ENCODE measurements at places on chromosomes 3 and 15.

GRCh38 chr3:146065573-146066006, 95.4 kb downstream of the PLOD2 start:
- DNase-seq, result no peak

GRCh38 chr3:71047616-71048531, 535.7 kb downstream of the FOXP1 start:
- no peak for DNase-seq

- no peak for DNase-seq
Observed at GRCh38 chr3:37992271-37993066, 1.9 kb downstream of the VILL start.

DNA sequence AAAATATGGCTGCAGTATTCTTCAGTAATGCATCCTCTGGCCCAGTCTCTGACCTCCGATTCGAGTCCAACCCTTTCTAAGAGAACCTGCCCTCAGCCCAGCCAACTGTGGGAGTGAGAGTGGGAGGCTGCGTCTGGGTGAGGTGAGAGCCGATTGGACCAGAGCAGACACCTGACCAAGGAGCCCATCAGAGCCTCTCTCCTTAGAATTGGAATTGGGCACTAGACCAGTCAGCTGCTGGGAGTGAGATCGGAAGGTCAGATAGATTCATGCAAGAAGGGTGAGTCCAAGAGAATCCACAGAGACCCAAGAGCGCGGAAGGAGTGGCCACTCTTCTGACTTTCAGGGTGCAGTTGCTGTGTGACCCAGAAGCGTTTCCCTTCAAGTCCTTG, 10.2 kb downstream of the RASL12 start:
- DNase-seq, result no peak

GRCh38 chr3:138441742-138442141, 7.3 kb downstream of the ESYT3 start:
- DNase-seq, result no peak

DNA sequence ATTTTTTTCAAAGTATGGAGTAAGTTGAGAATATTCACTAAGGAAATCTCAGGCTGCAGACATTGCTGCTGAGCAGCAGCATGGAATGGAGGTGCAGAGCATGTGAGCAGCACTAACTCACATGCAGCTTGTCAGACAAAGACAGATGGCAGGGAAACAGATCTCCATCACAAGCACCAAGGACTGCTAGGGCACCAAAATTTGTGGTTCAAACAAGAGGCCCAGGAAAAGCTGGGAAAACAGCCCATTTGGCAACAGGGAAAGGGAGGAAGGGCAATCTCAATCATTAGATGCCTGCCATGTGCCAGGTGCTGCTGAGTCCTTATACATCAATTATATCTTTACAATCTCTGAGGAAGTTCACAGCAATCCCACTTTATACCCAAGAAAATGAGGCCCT, 47.2 kb upstream of the EIF1B start:
- no peak for DNase-seq

GRCh38 chr15:80317389-80318182, 65.6 kb upstream of the CTXND1 start:
- no peak for DNase-seq

- DNase-seq, result no peak
Observed at GRCh38 chr3:188539631-188540194, 385.8 kb downstream of the LPP start.

DNA sequence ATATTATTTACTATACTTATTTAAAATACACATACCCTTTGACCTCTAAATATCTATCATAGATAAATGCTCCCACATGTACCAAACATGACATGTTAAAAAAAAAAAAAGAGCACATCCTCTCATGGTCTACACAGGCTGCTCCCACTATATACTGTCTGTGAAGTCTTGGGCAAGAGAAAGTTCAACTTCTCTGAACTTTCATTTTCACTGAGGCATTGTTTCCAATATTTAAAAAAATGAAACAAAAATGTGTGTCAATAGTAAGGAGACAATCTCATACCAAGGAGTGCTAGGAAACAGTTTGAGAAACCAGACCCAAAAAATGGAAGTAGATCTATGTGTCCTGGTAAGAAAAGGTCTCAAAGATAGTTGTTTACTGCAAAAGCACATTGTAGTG, 29.3 kb downstream of the SLC4A7 start:
- DNase-seq, result no peak

- no peak for DNase-seq
Observed at GRCh38 chr3:184372296-184372821, 5.6 kb downstream of the THPO start.

DNA sequence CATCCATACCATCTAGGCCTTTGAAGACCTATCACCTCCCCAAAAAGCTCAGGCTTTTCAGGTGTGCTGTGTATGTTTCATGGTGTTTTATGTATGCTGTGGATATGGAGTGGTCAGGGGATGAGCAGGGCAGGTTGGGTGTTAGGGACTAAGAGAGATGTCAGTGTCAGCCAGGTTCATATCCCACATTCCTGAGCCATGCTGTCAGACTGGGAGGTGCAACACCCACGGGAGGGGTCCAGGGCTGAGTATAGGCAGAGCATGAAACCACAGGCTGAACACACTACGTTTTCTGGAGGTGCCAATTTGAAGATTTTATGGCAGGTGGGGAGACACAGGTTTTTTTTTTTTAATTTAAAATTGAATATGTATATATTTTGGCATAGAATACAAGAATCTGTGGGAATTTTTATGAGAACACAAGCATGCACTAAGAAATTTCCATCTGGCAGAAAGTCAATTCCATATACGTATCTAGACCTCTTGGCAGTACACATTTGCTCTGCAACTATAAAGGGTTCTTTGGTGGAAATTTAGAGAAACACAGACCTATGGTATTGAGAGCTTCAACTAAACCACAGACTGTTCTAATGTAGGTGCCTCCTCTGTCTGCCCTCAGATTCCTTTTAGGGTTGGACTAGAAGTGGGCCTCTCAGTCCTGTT, 101.9 kb upstream of the RNU6-1 start:
- no peak for DNase-seq

- DNase-seq, result no peak
Observed at GRCh38 chr3:64327100-64327804, 102.0 kb upstream of the PRICKLE2 start.

DNA sequence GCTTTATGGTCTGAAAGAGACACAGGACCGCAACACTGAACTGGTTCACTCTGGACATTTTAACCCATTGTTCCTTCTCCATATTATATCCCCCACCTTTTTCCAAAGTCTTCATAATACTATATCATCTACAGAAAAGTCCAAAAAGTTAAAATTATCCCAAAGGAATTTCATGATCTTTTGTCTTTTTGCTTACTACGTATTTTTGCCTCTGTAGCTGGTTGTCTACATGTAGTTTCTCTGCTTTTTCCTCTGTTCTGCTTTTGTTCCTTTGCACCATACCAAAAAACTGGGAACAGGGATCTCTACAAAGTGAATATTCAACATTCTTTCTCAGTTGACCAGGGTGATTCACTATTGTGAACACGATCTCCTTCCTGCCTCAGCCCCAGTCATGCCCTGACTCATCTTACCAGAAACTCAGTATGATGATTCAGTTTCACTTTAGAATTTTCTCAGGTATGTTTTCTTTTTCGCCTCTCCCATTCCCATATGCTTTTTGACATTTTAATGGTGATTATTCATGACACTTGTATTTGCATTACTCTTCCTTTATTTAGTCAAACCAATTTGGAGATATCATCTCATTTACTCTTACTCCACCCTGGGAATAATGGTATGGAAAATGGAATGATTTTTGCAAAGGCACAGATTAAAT, 14.5 kb downstream of the EMC4 start:
- DNase-seq, result no peak

DNA sequence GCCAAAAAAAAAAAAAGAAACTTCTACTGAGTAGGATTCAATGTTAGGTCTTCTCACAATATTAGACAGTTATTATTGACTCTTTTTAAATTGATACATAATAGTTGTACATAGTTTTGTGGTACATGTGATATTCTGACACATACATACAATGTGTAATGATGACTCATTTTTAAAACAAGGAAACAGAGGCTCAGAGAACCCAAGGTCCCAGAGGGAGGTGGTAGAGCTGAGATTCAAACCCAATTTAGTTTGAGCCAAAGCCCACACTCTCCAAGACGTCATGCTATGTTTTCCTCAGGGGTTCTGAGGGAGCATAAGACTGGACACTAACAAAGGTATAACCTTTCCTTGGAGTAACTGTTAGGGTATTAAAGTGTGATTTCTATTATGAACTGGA, 40.6 kb downstream of the MYO5C start:
- DNase-seq, result no peak

DNA sequence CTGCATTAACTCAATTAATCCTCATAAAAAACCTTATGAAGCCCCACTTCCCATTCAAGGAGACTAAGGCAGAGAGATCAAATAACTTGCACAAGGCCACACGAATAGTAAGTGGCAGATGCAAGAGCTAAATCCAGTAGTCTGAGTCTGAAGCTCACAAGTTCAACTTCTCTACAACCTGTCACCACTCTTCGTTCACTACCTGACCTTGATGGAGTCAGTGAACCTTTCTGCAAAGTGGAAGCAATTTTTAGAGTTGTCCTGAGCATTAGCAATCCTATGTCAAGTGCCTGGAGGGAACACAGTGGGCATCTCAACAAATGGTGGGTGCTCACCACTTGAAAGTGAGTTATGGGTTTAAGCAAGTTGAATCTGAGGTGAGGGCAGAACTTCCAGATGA, 2.1 kb upstream of the SPINT1 start:
- no peak for DNase-seq

GRCh38 chr15:55179141-55179540, 17.6 kb downstream of the RSL24D1 start:
- DNase-seq, result no peak

DNA sequence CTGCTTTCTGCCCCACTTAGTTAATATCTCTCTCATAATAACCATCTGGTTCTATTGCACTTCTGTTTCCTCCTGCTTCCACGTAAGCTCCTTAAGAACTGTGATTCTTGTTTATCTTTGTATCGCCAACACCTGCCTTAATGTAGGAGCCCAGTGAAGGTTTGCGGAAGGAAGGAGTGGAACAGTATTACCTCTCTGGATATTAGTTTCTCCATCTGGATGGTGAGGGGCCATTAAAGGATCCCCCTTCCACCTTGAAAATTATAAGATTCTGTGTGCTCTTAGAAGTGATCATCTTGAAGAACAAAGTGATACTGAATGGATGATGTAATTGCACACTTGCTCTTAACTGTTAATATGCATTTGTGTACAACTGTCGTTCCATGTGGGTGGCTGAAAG, 2.2 kb downstream of the CHRNA5 start:
- no peak for DNase-seq

DNA sequence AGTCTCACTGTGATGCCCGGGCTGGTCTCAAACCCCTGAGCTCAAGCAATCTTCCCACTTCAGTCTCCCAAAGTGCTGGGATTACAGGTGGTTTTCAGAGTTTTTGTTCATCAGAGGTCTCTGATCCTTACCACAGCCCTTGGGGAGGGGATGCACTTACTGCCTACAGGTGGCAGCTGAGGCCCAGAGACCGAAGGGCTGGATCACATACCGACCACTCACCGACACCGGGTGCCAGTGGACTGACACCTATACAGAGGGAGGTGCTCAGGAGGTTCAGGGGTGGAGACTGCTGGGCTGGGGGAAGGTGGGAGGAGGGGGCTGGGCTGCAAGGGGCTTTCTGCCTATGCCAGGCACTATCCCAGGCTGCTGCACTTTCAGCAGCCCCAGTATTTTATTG, 19.5 kb downstream of the DUSP7 start:
- DNase-seq, result no peak

DNA sequence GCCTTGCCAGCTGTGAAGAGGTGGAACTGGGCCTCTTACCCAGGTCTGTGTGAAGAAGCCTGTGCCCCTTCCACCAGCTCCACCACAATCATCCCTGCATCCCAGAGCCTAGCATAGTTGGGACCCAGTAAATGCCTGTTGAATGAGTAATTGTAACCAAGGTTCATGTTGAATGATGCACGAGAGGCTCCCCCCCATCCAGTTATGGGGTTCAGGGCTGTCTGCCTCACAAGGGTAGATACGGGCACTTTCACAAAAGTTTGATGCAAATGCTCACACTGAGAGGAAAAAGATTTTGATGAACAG, 29.5 kb upstream of the TSEN2 start:
- no peak for DNase-seq

- DNase-seq, result no peak
Observed at GRCh38 chr15:96037584-96037983, 292.9 kb upstream of the NR2F2 start.

DNA sequence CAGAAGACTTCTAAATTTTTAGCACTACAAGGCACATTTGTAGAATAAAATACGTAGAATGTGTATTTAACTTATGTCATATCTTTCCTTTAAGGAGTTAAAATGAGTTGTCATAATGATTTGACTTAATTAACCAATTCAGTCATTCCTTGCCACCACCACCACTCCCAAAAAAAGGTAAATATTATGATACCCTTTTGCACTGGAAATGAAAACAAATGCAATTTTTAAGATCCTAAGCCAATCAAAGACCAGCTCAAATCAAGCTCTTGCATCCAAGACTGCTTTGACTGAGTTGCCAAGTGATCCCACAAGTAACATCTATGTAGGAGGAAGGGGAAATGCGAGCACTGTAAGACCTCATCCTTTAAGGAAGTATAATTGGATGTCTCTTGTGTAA, 426.6 kb upstream of the ATP11B start:
- DNase-seq, result no peak

DNA sequence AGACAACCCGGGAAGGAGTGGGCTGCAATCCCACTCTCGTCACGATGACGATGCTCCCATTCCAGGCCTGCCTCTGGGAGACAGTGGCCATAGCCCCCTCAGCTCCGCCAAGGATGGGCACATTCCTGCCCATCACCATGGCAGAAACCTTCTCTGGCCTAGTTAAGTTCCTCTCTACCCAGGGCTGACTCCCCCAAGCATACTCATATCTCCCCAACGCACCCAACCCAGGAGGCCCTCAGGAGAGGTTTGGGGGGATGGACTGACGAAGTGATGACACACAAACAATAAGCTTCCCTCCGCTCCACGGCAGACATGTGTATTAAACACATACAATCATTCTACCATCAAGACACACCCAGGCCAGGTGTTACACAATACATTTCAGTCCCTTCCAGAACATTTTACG, 60.1 kb downstream of the VGLL4 start:
- no peak for DNase-seq

- no peak for DNase-seq
Observed at GRCh38 chr15:85151861-85152260, 170.2 kb downstream of the PDE8A start.

DNA sequence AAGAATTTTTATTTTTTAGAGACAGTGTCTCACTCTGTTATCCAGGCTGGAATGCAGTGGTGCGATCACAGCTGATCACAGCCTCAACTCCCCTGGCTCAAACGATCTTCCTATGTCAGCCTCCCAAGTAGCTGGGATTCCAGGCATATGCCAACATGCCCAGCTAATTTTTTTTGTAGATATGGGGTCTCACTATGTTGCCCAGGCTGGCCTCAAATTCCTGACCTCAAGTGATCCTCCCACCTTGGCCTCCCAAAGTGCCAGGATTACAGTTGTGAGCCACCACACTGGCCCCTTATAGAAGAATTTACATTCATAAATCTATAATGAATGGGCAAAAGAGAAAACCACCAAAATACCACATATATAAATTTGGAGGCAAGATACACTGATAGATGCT, 15.2 kb downstream of the SENP7 start:
- DNase-seq, result no peak
